Activated T-cell treated with anti-CD3 and anti-CD28 coated beads, Interleukin-2, amount 50 U/mL, for 48 hours (primary cell): ENCODE measurements at places on chromosomes 4 and X.

DNA sequence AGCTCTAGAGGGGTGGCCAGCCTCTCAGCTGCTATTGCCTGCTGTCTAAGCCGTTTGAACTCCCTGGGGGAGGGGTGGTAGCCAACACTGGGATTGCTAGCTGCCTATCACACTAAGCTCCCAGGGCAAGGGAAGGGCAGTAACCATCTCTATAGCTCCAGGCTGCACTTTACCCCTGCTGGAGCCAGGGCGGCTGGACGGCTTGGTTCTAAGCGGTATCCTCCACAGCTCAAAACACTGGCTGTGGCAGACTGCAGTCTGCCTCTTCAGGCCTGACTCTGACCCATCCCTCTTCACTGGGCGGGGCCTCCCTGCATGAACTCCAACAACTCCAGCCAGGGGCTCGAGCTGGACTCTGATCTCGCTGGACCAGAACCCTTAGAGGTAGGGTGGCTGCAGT lies 55.3 kb upstream of the GNRHR start:
- no peak for DNase-seq

DNA sequence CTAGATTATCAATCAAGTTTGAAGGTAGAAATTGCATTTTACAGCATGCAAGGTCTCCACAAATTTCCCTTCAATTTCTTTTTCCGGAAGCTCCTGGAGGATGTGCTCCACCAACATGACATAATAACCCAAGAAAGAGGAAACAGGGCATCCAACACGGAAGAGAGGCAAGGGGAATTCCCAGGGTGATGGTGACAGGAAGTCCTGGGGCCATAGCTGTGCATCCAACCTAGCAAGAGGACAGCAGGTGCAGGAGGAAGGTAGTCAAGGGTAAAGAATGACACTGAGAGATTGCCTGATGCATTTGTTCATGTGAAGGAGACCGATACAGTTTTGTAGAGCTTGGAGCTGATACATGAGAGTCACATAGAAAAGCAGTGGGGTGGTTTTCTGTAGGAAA lies 115.7 kb upstream of the LSM6 start:
- no peak for DNase-seq

DNA sequence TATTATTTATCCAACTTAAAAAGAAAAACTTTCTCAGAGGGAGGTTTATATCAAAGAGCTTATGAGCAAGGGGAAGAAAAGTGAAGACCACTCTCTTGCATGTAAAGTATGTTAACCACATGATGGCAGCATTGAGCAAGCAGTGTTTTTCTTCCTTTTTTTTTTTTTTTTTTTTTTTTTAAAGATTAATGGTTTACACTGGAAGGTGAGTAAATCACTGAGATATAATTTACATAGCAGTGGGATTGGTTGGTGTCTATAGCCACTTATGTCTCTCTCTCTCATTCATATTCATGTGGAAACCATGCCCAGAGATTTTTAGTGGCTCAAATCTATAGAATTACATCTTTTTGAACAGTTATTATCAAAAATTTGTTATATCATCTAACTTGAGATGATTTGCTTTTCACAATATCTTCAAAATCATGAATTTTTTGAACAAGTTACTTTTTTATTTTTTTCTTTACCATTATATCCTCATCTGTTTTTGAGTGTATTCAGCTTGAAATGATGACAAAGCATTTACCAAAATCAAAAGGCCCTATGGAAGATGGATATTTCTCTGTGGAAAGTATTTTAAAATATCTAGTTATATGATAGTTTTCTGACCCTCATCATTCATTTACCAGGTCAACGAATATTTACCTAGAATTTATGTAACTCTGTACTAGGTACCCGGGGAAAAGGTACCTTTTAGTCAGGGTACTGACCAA lies 31.6 kb downstream of the MTHFD2L start:
- no peak for DNase-seq

GRCh38 chr4:8101213-8102075 lies 57.2 kb downstream of the ABLIM2 start:
- DNase-seq: no peak

DNA sequence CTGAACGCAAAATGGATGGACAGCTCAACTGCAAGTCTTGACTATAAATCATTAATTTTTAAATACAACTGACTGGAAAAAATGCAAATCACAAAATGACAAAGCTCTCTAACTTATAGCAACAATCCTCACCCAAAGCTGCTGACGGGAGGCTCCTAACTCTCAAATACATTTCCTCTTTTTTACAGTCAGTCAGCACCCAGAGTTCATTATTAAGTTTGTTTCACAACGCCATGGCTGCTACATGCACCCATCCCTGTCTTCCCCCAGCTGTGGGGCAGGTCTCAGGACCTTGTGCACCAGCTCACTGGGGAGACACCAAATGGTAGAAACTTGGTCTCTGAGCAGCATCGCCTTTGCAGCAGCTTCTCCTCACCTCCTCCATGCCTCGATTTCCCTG lies 97.6 kb downstream of the SLC34A2 start:
- no peak for DNase-seq

DNA sequence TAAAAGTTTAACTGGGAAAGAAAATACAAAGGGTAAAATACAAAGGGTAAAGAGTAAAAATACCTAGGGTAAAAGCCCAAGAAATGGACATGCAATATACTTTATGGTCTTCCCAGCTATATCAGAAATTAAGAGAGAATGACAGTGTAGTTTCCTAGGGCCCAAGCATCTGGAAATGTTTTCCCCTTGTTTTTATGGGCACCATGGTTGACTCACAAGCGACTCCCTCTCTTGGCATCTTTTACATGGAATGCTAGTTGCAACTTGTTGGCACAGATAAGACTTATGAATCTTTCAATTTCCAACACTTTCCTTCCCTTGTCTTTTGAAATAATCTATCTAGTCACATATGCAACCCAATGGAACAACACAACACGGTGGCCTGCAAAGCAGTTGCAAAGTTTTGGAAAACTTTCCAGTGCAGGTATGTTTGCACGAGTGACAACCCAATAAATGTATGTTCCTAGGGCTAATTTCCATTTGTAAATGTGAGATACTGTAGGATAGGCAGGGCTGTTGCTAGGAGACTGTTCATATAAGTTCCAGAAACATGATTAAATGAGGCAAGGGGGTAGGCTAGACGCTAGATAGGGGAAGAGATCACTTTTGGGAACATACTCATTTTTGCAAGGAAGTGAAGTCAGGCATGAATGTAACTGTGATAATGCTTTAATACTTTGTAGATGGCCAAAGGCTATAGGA lies 36.4 kb upstream of the CWH43 start:
- no peak for DNase-seq
